Sigmoid colon (tissue), 7 donors: ENCODE measurements at places on chromosomes 5 and 9. TPM values are rescaled to one million over a fixed set of nuclear protein-coding genes. Genes with fewer than 3 reads are reported as not detected.

Gene OLFML2A
- 63.2 TPM for total RNA-seq

GRCh38 chr5:111559680-111560079 lies 47.3 kb upstream of the STARD4 start:
- no peak overlapping the region for H3K27ac ChIP-seq
- H3K27me3 ChIP-seq = no peaks in the 10 kb centered on the region
- DNase-seq = no peak
- peaks cover 16% of the 10 kb centered on the region for H3K4me1 ChIP-seq
- no peak overlapping the region for H3K4me3 ChIP-seq

DNA sequence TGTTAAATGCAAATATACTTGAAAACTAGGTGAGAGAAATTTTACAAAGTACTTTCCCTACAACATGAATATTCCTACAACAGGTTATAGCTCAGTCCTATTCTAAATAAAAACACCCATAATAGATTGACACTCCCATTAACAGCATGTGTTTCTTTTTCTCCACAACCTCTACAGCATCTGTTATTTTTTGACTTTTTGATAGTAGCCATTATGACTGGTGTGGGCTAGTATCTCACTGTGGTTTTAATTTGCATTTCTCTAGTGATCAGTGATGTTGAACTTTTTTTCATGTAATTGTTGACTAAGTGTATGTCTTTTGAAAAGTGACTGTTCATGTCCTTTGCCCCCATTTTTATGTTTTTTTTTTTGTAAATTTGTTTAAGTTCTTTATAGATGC lies 1506.1 kb upstream of the CDH9 start:
- H3K36me3 ChIP-seq = no peaks in the 10 kb centered on the region
- no peak for DNase-seq
- H3K4me3 ChIP-seq = no peak overlapping the region
- no peaks in the 10 kb centered on the region for H3K4me1 ChIP-seq
- no peaks in the 10 kb centered on the region for H3K27me3 ChIP-seq
- H3K27ac ChIP-seq = no peak overlapping the region

GRCh38 chr5:172453206-172453985 lies 929 bp downstream of the SH3PXD2B start:
- peak; percentile 82 for DNase-seq
- peaks cover 63% of the 10 kb centered on the region for H3K4me1 ChIP-seq
- H3K27me3 ChIP-seq = no peaks in the 10 kb centered on the region

Gene NDUFAF2
- total RNA-seq = 33.5 TPM

GRCh38 chr5:168877132-168877892 lies 298.1 kb upstream of the PANK3 start:
- H3K4me3 ChIP-seq = no peak overlapping the region
- no peaks in the 10 kb centered on the region for H3K27me3 ChIP-seq
- H3K27ac ChIP-seq = no peak overlapping the region
- H3K36me3 ChIP-seq = no peaks in the 10 kb centered on the region

Gene SPATA31D3
- not detected for total RNA-seq

- H3K36me3 ChIP-seq = no peaks in the 10 kb centered on the region
- H3K4me3 ChIP-seq = no peak overlapping the region
- no peak overlapping the region for H3K27ac ChIP-seq
- no peaks in the 10 kb centered on the region for H3K27me3 ChIP-seq
- no peak for DNase-seq
- H3K4me1 ChIP-seq = no peaks in the 10 kb centered on the region
Observed at GRCh38 chr5:83015676-83016075, 61.5 kb downstream of the TMEM167A start.

GRCh38 chr5:1651250-1651649 lies 127.5 kb upstream of the LPCAT1 start:
- H3K27me3 ChIP-seq = peaks cover 4% of the 10 kb centered on the region
- peak; percentile 29 for DNase-seq
- no peak overlapping the region for H3K27ac ChIP-seq
- H3K4me3 ChIP-seq = no peak overlapping the region
- H3K36me3 ChIP-seq = no peaks in the 10 kb centered on the region
- H3K4me1 ChIP-seq = peaks cover 13% of the 10 kb centered on the region

- no peak overlapping the region for H3K4me3 ChIP-seq
- H3K36me3 ChIP-seq = no peaks in the 10 kb centered on the region
- no peak overlapping the region for H3K27ac ChIP-seq
- DNase-seq = peak; percentile 33
- no peaks in the 10 kb centered on the region for H3K4me1 ChIP-seq
- no peaks in the 10 kb centered on the region for H3K27me3 ChIP-seq
Observed at GRCh38 chr9:89462817-89463683, 34.9 kb downstream of the SEMA4D start.

Gene RLN2
- 0.66 TPM for total RNA-seq

Gene FAM200C
- 4.3 TPM for total RNA-seq

Gene OBP2B
- not detected for total RNA-seq

- H3K4me3 ChIP-seq = peak overlapping the region; percentile 96
- DNase-seq = peak; percentile 97
- peaks cover 39% of the 10 kb centered on the region for H3K4me1 ChIP-seq
- H3K27ac ChIP-seq = peak overlapping the region; percentile 98
- no peaks in the 10 kb centered on the region for H3K27me3 ChIP-seq
- H3K36me3 ChIP-seq = no peaks in the 10 kb centered on the region
Observed at GRCh38 chr9:129174102-129174723, 3.8 kb downstream of the IER5L start.

Gene PCDHGA3
- 2.5 TPM for total RNA-seq

- H3K27me3 ChIP-seq = no peaks in the 10 kb centered on the region
- peaks cover 5% of the 10 kb centered on the region for H3K4me1 ChIP-seq
- H3K36me3 ChIP-seq = no peaks in the 10 kb centered on the region
- DNase-seq = no peak
- no peak overlapping the region for H3K27ac ChIP-seq
Observed at GRCh38 chr9:98887918-98888510, 55.7 kb upstream of the COL15A1 start.

DNA sequence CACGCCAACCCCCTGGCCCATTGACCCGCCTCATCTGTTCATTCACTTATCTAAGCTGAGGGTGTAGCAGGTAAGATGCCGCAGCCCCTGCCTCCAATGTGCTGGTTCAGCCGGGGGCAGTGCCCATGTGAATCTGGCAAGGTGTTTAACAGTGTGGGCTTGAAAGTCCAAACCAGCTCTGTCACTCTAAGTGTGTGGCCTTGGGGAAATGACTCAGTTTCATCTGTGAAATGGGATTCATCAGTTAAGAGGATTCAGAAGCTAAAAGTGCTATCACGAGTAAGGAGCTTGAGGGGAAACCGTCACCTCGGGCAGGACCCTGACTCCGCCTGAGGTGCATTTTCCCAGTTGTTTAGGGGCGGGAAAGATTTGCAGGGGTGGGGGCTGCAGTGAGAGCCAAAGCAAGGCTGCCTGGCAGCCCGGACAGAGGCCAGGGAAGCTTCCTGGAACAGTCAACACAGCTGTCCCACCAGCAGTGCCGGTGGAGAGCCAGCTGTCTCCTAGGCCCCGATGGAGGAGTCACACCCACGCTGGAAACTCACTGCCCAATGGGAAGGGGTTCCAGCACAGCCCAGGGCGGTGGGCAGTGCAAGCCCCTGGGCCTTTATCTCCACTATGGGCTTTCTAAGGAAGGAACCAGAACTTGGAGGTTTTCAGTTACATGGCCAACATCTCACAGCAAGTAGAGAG lies 9.7 kb upstream of the URM1 start:
- DNase-seq = no peak
- no peaks in the 10 kb centered on the region for H3K27me3 ChIP-seq
- no peaks in the 10 kb centered on the region for H3K36me3 ChIP-seq
- peak overlapping the region; percentile 46 for H3K4me3 ChIP-seq
- H3K4me1 ChIP-seq = peaks cover 27% of the 10 kb centered on the region

GRCh38 chr9:127109212-127109711 lies 13.2 kb downstream of the ANGPTL2 start:
- peak overlapping the region; percentile 87 for H3K27ac ChIP-seq
- H3K27me3 ChIP-seq = no peaks in the 10 kb centered on the region
- H3K36me3 ChIP-seq = no peaks in the 10 kb centered on the region
- no peak overlapping the region for H3K4me3 ChIP-seq

Gene PCDHAC1
- total RNA-seq = 0.54 TPM

GRCh38 chr9:125888211-125888610 lies 141.0 kb downstream of the PBX3 start:
- H3K36me3 ChIP-seq = no peaks in the 10 kb centered on the region
- H3K4me1 ChIP-seq = peaks cover 41% of the 10 kb centered on the region
- H3K27ac ChIP-seq = peak overlapping the region; percentile 81
- no peaks in the 10 kb centered on the region for H3K27me3 ChIP-seq
- DNase-seq = no peak

Gene PCDHB11
- 4.2 TPM for total RNA-seq

Gene NUDCD2
- total RNA-seq = 4.5 TPM

DNA sequence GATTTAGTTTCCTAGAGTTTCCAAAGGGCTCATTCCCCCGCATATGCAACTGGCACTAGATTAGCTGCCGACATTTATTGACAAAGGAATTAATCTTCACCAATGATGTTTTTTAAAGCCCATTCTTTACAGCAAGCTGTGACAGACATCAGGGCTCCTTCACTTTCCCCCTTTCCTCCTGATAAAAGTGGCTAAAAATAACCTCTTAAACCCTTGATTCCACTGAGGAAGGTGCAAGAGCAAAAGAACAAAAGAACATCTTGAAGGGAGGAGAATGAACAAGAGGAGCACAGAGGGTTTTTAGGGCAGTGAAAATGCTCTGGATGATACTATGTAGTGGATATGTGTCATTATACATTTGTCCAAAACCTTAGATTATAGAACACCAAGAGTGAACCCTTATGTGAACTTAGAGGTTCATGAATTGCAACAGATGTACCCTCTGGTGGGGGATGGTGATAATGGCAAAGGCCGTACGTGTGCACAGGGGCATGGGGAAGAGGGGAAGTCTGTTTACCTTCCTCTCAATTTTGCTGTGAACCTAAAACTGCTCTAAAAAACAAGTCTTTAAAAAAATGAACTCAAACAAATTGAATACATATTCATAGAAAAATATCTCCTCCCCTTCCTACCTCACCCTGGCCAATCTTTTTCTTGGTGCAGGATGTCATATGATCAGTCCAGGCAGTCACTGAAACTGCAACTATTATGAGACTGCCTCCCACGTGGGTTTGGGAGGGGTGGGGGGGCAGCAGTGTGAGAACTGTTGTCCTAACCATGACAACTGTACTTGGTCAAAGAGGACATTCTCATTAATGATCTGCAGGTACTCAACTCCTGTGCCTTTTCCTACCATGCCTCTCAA lies 83.0 kb downstream of the MARCHF3 start:
- H3K4me1 ChIP-seq = no peaks in the 10 kb centered on the region
- H3K27ac ChIP-seq = no peak overlapping the region
- H3K4me3 ChIP-seq = no peak overlapping the region
- H3K36me3 ChIP-seq = no peaks in the 10 kb centered on the region
- DNase-seq = no peak

Gene OR13C8
- total RNA-seq = not detected

- H3K27me3 ChIP-seq = no peaks in the 10 kb centered on the region
- no peak overlapping the region for H3K4me3 ChIP-seq
- H3K4me1 ChIP-seq = peaks cover 17% of the 10 kb centered on the region
- peak overlapping the region; percentile 76 for H3K27ac ChIP-seq
- DNase-seq = no peak
- H3K36me3 ChIP-seq = peaks cover 46% of the 10 kb centered on the region
Observed at GRCh38 chr9:130129432-130130061, 42.7 kb upstream of the NCS1 start.

GRCh38 chr5:58631895-58632294 lies 49.0 kb downstream of the RAB3C start:
- no peak overlapping the region for H3K27ac ChIP-seq
- H3K4me1 ChIP-seq = no peaks in the 10 kb centered on the region
- no peaks in the 10 kb centered on the region for H3K36me3 ChIP-seq

GRCh38 chr5:173780235-173781234 lies 107.6 kb upstream of the CPEB4 start:
- no peaks in the 10 kb centered on the region for H3K27me3 ChIP-seq
- no peaks in the 10 kb centered on the region for H3K4me1 ChIP-seq
- DNase-seq = no peak
- no peaks in the 10 kb centered on the region for H3K36me3 ChIP-seq
- no peak overlapping the region for H3K27ac ChIP-seq
- no peak overlapping the region for H3K4me3 ChIP-seq

Gene STK32A
- total RNA-seq = 5.6 TPM

- no peak for DNase-seq
- H3K27me3 ChIP-seq = no peaks in the 10 kb centered on the region
- peaks cover 6% of the 10 kb centered on the region for H3K4me1 ChIP-seq
- no peak overlapping the region for H3K4me3 ChIP-seq
- H3K27ac ChIP-seq = no peak overlapping the region
- no peaks in the 10 kb centered on the region for H3K36me3 ChIP-seq
Observed at GRCh38 chr9:81874931-81875330, 53.3 kb upstream of the SPATA31D4 start.

Gene OR1Q1
- not detected for total RNA-seq

Gene SYK
- total RNA-seq = 13.9 TPM

GRCh38 chr5:87411586-87411972 lies 1.2 kb downstream of the CCNH start:
- peak overlapping the region; percentile 95 for H3K27ac ChIP-seq
- peaks cover 15% of the 10 kb centered on the region for H3K36me3 ChIP-seq
- no peaks in the 10 kb centered on the region for H3K27me3 ChIP-seq
- no peaks in the 10 kb centered on the region for H3K4me1 ChIP-seq
- peak overlapping the region; percentile 82 for H3K4me3 ChIP-seq
- DNase-seq = no peak

GRCh38 chr9:71984403-71984802 lies 73.0 kb downstream of the C9orf85 start:
- no peak overlapping the region for H3K27ac ChIP-seq
- H3K4me1 ChIP-seq = no peaks in the 10 kb centered on the region
- no peaks in the 10 kb centered on the region for H3K27me3 ChIP-seq
- no peak for DNase-seq
- H3K4me3 ChIP-seq = no peak overlapping the region

- peaks cover 99% of the 10 kb centered on the region for H3K27me3 ChIP-seq
- peaks cover 36% of the 10 kb centered on the region for H3K4me1 ChIP-seq
Observed at GRCh38 chr9:23824830-23825591, 1.0 kb downstream of the ELAVL2 start.

DNA sequence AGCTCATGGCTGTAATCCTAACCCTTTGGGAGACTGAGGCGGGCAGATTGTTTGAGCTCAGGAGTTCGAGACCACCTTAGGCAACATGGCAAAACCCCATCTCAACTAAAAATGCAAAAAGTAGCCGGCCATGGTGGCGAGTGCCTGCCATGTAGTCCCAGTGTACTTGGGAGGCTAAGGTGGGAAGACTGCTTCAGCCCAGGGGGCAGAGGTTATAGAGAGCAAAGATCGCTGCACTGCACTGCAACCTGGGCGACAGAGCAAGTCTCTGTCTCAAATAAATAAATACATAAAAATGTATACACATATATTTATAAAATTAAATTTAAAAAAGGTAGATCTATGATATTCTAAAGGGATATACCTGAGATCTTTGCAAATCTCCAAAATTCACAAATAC lies 19.4 kb downstream of the ZBTB5 start:
- no peak for DNase-seq
- H3K4me3 ChIP-seq = no peak overlapping the region
- no peaks in the 10 kb centered on the region for H3K27me3 ChIP-seq
- peaks cover 18% of the 10 kb centered on the region for H3K36me3 ChIP-seq
- H3K4me1 ChIP-seq = no peaks in the 10 kb centered on the region

- DNase-seq = no peak
- H3K36me3 ChIP-seq = no peaks in the 10 kb centered on the region
- H3K4me1 ChIP-seq = no peaks in the 10 kb centered on the region
- H3K27me3 ChIP-seq = no peaks in the 10 kb centered on the region
Observed at GRCh38 chr9:125966466-125966865, 219.3 kb downstream of the PBX3 start.

Gene MINAR2
- not detected for total RNA-seq
